ENCODE measurements at places on chromosomes 12 and 14.
A peak's percentile ranks its signal among the peaks of the same experiment; 100 is the strongest.

- DNase-seq = no peak
These were observed 59.9 kb downstream of the PRKAB1 start for GRCh38 chr12:119727600-119728443.

DNA sequence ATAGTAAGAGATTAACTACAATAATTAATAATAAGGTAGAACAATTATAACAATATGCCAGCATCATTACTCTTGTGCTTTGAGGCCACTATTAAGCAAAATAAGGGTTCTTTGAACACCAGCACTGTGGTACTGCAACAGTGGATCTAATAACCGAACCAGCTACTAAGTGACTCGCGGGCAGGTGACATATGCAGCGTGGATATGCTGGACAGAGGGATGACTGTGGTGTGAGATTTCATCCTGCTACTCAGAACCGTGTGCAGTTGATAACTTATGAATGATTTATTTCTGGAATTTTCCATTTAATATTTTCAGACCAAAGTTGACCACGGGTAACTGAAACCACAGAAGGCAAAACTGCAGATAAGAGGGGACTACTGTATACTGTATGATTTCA, 34.4 kb downstream of the BMAL2 start:
- no peak for DNase-seq

DNA sequence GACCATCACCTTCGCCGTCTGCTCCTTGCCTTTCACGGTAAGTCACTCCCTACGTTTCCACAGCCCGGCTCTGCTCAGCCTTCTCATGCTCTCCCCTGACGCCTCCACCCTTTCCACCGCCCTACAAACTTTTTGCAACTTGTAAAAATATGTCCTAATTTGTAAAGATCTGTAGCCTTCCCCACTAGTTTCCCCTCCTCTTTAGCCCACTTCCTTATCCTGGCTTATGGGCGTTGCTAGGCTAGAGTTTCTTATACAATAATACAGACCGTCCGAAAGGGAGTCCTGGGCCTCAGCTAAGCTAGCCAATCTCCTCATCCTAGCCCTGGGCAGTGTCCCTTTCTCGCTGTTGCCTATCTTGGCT, 1.2 kb downstream of the PTGER2 start:
- DNase-seq = peak; percentile 21

DNA sequence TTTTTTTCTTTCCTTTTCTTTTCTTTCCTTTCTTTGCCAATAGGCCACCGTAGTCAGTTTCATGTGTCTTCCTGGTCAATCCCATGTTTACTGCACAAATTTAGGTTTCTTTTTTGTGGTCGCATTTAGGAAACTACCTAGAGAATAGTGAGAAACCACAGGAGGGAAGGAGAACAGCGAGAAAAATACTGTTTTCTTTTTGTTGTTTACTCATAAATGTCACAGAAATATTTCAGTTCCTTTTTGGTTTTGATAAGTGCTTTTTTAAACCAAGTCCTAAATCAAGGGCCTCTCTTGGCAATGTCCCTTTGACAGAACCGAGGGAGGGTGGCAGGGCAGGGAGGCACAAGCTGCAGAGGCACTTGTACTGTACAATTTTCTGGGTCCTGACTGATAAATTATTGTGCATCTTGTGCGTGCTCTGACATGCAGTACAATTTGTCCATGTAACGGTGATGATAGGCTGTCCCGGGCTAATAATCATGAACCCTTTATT, 326.1 kb downstream of the CACNA1C start:
- no peak for DNase-seq

DNA sequence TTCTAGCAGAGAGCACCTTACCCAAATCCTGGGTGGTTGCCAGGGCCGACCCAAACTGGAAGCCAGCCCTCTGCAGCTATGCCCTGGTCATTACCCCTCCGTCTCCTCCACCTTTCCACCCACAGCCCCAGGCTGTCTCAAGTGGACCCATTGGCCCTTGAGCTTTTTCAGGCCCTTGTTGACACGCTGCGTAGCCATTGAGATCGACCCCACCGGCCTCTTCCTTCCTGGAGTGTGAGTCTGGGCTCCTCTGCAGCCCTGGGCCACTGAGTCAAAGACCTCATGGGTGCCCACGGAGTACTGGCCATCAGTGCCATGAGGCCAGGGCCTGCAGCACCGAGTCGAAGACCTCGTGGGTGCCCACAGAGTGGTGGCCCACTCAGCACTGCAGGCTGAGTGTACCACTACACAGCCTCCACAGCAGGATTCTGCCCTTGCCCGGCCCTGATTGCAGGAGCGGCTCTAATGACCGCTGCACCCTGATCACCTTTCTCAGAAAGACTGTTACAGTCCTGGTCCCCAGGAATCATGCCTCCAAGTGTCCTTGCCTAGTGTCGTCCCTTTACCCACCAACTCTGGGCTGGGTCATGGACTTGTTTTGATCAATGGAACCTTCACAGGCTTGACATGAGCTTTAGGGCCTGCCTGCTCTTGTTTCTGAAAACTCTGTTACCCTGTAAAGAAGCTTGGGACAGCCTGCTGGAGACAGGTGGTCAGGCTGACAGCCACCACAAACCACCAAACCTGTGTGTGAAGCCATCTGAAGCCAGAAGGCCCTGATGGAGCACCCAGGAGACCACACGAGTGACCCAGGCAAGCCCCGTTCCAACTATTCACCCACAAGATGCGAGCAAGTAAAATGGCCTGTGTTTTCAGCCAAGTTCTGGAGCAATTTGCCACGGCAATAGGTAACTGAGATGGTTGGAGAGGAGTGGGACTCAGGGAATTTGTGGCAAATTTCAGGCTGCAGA, 39.6 kb upstream of the TRAF3 start:
- DNase-seq = no peak

DNA sequence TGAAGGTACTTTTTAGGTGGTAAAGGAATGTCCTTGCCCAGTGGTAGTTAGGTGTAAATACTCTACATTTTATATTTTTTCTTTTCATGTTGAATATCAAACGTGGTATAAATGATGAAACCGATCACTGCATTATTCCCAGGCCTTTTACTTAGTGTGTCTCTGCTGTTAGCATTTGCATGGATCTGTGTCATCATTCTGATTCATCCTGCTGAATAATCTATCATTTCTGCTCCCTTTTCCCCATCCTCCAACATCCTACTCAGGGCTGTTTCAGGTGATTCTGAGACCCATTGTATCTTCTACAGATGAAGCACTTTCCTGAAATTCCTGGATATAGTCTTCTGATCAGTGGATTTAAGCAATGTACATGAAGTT, 61.0 kb upstream of the PTHLH start:
- no peak for DNase-seq

DNA sequence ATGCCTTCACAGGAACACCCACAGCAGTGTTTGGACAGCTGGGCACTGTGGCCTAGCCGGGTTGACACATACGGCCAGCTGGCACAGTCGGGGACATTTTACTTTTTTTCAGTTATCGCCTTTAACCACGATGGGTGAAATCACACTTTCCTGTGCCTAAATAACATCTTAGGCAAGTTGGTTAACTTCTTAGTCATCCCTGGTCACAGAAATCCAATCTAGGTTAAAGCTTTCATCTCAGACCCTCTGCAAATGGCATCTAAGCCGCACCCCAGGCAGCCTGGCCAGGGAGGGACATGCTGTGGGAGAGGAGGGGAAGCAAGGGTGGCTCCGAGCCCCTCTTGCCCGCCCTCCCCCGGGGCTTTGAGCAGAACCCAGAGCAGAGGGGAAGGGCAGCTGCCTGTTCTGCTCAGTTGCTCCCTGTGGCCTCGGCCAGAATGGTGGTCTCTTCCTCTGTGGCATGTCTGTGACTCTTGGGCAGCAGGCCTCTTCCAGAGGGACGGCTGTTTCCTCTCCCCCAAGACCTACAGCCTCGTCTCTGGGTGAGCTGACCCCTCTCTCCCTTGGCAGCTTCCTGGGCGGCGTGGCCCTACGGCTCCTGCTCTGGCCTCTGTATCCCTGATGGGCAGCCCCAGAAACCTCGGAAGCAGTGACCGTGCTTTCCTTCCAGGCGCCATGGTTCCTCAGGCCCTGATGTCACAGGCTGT, 85.4 kb upstream of the DYNC1H1 start:
- DNase-seq = no peak

DNA sequence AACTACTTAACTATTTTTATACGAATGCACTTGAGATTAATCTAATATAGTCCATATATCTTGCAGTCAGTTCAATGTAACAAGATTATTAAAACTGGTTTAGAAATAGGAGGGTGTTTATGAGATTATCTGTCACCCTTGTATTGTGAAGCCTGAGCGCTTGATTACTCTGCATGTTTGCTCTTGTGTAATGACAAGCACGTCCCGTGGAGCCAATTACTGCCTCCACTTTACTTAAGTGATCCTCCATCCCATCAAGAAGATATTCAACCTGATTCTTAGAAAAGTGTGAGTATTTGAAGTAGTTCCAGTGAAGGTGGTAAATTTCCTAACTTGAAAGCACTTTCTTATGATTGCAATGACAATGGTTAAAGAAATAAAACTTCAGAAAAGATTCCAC, 415.2 kb upstream of the GARIN6 start:
- DNase-seq = no peak

DNA sequence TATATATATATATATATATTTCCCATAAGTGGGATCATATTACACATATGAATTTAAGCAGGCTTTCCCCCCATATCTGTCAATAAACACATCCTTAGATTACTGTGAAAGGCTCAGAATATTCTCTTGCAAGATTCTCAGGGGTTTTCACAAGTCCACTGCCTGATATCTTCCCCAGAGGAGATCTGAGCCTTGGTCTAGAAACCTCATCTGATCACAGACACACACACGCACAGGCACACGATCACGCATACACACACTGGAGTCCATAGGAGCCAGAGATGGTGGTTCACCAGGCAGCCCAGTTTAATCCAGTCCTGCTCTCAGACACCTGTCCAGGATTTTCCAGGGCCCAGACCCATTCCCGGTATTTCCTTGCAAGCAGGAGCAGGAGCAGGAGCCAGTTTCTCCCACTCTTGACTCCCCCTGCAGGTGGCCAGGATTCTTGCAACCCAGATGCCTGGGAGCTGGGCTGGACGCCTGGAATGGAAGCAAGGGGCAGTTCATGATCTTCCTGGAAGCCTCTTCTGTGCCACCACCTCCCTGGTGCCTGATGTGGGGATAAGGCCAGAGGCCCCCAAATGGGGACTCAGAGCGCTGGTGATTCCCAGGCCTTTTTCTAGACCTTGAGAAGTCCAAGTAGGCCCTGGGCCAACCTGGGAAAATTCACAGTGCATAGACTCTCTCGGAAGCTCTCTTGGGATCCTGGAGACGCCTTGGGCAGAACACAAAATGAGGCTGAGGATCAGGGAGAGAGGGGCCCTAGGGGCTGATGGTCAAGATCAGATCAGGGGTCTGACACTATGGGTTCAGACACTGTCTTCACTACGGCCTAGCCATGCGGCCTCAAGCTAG, 16.5 kb upstream of the KRT78 start:
- DNase-seq = no peak

GRCh38 chr14:62270236-62270635, 508.0 kb downstream of the SNAPC1 start:
- no peak for DNase-seq

- DNase-seq = no peak
These were observed 10.7 kb downstream of the SLC25A47 start for GRCh38 chr14:100333827-100334226.

DNA sequence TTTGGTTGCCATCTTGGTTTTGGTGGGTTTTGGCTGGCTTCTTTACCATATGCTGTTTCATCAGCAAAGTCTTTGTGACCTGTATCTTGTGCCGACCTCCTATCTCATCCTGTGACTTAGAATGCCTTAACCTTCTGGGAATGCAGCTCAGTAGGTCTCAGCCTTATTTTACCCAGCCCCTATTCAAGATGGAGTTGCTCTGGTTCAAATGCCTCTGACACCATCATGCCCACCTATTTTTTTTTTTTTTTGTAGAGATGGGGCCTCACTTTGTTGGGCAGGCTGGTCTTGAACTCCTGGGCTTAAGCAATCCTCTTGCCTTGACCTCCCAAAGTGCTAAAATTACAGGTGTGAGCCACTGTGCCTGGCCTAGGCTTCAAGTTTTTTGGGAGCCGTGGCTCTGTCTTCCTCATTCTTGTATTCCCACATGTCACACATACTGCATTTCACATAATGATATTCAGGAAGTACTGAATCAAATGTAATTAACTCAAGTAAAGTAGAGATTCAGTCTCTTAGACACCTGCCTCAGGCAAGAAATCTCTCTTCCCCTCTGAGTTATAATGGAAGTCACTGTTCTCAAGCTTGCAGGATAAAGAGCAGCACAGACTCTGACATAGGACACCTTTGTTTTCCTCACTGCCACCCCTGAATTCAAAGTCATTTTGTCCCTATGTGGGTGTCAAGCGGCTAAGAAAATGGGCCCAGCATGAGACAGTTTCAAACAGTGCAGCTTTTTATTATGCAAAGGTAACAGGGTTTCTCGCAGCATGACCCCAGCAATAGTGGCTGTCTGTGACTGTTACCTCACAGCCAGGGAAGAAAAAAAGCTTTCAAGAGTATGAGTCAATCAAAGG, 159.0 kb downstream of the PTPN11 start:
- no peak for DNase-seq

DNA sequence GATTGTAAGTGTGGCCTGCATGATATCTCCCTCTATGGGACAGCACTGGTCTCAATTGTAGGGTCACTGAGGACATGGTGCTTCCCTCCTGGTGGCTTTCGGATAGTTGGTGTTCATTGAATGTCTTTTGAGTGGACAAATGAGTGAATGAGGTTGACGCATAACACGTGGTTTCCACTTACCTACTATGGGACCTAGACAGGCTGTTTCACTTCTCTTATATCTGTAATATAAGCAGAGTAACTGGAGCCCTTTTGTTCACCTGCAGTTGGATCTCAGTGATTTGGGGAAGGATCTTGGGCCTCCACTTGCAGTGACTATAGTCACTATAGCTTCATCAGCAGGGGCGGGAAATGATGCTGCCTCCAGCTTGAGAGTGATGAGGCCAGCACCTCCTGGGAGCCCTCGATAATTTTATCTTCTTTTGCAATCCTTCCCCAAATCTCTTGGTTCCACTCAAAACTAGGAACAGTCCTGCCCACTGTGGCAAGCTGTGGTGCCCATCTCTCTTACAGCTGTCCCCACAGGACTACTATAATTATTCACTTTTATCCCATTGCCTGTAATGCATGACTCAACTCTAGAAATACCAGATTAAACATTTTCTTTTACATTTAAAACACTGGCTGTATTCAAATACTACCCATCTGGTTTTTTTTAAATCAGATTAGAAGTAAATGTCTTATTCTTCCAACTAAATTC, 242.9 kb downstream of the CHST11 start:
- DNase-seq = no peak

GRCh38 chr12:75471902-75472890, 8.4 kb upstream of the GLIPR1 start:
- no peak for DNase-seq

GRCh38 chr14:85529803-85530574, at the start of gene FLRT2:
FLRT2 (plus strand) TSS chr14:85530144; CDS start chr14:85621515, 91,371 bp downstream.
- no peak for DNase-seq

GRCh38 chr14:77436042-77436441, 12.7 kb upstream of the NOXRED1 start:
- DNase-seq = no peak

DNA sequence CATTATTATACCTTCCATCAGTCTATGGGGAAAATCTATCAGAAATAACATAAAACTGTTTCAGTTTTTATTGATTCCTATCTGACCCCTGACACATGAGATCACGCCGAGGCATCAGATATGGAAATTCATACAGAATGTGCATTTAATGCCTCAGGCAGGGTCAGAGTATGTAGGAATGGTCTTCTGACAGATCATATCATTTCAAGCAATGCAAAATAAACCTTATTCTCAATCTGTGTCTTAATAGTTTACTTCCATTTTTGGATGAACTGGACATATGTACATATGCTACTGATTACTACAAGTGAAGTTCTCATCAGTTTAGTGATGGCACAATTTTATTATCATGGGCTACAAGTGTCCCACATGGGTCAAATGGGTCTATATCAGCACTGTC, 150.0 kb downstream of the ANKS1B start:
- DNase-seq = no peak
